ENCODE measurements at places on chromosomes 3 and 15.
A peak's percentile ranks its signal among the peaks of the same experiment; 100 is the strongest.

- DNase-seq: peak; percentile 16
These were observed 31.6 kb upstream of the SLC35G2 start for GRCh38 chr3:136787349-136787748.

GRCh38 chr15:94600505-94600904, 369.1 kb downstream of the MCTP2 start:
- DNase-seq: no peak

DNA sequence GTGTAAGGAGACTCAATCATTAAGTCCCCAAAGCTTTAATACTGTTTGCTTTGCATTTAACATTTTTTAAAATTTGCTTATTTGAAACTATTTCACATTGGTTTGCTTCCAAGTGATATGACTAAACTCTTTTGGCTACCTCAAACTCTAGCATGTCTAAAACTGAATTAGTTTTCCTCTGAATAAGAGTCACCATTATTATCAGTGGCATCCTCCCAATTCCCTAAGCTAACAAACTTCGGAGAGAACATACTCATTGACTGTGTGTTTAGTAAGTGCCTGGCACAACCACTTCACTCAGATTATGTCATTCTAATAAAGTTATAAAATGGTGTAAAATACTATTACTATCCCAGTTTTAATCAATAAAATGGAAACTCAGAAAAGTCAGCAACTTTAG, 21.9 kb downstream of the ATOSA start:
- peak; percentile 70 for DNase-seq

DNA sequence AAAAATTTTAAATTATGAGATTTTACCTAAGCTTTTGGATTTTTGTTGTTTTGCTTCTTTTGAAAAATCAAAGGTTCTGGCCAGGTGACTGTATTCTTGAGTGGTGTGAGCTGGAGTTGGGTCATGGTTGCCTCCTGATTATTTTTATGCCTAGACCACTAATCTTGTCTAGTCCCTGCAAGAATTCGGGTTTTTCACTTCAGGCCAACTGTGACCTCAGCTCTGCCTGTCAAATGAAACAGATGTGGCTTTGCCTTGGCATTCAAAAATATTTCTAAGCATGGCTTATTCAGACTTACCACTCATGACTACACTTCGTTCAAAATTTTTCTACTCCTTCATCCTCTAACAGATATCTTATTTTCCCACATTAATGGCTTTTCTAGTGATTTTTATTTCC, 25.4 kb upstream of the CDV3 start:
- no peak for DNase-seq

GRCh38 chr15:78212546-78213424, 21.6 kb downstream of the ACSBG1 start:
- peak; percentile 65 for DNase-seq

GRCh38 chr15:80694611-80695098, 455 bp upstream of the ABHD17C start:
- DNase-seq: peak; percentile 12

- DNase-seq: no peak
These were observed 272.1 kb downstream of the UNC13C start for GRCh38 chr15:54250326-54250725.

- peak; percentile 24 for DNase-seq
These were observed 35.2 kb downstream of the TSC22D2 start for GRCh38 chr3:150443331-150443741.

DNA sequence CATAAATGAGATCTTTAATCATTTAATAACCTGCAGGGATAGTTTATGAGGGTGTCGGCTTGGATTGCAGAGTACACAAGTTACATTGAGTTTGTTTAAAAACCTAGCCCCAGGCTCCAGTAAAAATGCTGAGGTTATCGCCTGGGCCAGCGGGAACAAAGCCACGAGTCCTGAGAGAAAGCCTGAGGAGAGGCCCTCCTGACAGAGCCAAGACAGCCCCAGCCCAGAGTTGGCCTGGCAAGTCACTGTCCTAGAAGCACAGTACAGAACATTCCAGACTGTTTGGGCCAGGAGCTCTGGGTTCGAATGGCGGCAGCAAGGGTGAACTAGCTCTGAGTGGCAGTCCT, 32.4 kb downstream of the SEC61A1 start:
- no peak for DNase-seq

DNA sequence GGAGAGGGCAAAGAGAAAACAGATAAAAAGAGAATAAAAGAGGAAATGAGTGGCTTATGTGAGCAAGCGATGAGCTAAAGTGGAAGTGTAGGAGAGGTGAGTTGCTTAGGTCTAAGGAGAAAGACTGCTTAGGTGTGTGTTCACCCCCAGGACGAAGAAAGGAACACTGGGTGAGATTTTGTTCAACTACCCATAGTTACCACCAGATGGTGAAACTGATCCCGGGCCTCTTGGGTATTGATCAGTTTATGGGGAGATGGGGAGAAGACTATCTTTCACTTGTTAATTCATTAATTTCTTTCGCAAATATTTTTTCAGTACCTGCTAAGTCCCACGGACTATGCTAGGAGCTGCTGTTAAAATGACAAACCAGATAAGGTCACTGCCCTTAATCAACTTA, 33.9 kb downstream of the GAP43 start:
- no peak for DNase-seq

GRCh38 chr15:66126456-66126855, 127.1 kb downstream of the MEGF11 start:
- no peak for DNase-seq

DNA sequence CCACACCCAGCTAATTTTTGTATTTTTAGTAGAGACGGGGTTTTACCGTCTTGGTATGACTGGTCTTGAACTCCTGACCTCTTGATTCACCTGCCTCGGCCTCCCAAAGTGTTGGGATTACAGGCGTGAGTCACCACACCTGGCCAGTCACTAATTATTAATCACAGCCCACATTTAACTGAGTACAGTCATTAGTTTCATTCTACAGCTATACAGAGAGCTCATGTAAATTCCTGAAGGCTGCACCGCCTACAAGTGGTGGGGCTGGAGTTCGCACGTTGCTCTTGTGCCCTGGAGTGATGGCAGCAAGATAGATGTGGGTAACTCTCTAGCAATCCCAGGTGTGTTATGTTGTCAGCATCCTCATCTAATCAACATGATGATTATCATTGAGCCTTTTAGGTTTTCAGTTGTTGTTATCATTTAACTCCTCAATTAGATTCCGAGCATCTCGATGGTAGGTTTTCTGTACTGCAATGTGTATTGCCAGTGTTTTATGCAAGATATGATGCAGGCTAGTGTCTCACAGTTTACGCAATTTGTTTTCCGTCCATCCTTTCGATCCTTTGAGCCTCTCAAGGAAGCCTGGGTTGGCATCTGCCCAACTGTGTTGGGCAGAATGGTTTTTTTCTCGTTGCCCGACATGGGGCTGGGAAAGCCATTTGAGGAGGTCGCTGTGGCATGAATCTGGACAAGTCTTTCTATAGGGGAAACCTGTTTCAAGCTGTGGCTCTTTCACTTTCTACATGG, 216.3 kb downstream of the LPP start:
- DNase-seq: no peak

DNA sequence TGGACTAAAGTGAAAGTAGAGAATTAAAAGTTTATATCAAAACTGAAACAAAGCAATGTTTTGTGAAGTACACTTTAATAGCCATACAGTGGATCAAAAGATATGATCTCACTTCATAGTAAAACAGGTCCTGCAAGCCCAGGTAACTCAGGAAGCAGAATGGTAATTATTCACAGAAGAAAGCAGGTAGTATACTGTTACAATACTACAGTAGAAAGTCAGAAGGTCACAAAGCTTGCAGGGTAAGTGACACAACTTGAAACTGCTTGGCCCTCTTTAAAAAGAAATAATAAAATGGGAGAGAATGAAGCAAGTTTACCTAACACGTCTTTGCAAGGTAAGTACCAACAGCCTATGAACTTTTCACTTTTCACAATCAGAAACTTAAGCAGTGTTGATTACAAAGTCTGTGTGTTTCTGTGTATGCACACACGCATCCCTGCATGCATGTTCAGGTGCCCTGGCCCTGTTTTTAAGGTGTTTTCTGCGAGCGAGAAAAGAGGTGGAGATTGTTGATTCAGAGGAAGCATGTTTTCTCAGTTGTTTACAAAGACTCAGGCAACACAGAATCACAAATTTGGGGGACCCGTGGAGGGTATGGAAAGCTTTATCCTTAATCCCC, at the start of gene NAALADL2:
Gene NAALADL2 (plus strand): TSS at position 221 of the 622 bp plus-strand sequence.
- no peak for DNase-seq

- DNase-seq: peak; percentile 79
These were observed 276.6 kb downstream of the UACA start for GRCh38 chr15:70486451-70487386.

DNA sequence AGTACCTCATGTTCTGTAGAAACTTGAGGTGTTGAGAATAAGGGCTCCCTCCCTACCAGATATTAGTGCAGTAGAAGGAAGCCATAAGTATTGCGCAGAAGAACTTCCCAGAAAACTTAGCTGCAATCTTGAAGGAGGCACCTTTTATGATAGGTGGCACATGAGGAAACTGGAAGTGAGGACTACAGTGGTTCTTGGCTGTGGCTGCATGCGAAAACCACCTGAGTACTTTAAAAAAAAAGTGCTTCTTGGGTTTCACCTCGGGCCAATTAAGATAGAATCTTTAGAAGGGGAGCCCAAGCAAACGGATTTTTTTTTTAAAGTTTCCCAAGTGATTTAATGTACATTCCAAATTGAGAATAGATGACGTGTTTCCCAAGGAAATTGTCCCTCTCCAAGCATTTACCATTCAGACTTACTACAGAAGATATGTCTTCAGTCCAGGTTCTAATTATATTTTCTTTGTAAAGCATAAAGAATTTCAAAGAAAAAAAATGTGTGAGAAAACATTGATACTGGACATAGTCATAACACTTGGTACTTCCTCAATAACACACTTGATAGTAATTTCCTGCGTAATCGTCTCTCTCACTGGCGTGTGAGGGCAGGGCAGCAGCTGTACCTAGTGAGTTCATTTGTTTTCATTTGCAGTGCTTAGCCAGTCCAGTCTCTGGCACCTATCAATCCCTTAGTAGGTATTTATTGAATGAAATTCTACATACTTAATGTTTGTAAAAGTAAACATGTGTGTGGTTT, 12.3 kb upstream of the NR1I2 start:
- DNase-seq: peak; percentile 98

GRCh38 chr15:91625506-91625905, 228.0 kb upstream of the SLCO3A1 start:
- no peak for DNase-seq

- peak; percentile 41 for DNase-seq
These were observed 1.7 kb downstream of the RORA start for GRCh38 chr15:61227269-61227949.

DNA sequence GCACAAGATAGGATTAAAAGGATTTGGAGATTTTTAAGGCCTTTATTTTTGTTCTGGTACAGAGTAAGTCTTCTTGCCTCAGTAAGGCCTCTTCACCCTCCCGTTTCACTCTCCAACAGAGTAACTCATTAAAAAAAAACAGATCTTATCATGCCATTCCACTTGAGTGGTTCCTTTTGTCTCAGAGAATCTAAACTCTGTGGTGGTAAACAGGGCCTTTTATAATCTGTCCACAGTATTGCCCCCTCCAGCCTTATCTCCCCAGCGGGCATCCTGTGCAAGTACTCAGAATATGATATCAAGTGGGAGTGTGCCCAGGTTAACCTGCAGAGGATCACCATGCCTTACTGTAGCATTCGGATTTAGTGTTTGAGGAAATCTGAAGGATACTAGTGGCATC, 20.3 kb upstream of the ATOSA start:
- DNase-seq: no peak

- DNase-seq: peak; percentile 28
These were observed 134.3 kb upstream of the ABHD17C start for GRCh38 chr15:80560601-80561400.

- DNase-seq: no peak
These were observed 45.0 kb downstream of the SENP2 start for GRCh38 chr3:185631108-185631507.

DNA sequence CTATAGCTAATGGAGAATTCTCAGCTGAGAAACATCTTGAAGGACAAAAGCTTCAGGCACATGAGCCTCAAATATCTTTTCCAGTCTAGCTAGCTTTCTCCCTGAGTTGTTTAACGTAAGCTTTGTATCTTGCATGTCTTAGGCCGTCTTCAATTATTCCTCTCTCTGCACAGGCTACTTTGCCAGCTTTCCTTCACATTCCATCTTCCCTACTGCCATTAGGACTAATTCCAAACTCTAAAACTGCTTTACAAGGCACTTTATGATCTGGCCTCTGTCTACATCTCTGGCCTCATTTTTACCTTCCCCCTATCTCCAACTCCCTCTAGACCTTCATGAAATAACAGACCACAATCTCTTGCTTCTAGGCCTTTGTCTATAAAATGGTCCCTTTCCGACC, 171.4 kb downstream of the GREM1 start:
- DNase-seq: no peak

GRCh38 chr3:66394019-66394752, 106.6 kb downstream of the LRIG1 start:
- no peak for DNase-seq

- DNase-seq: no peak
These were observed 117.6 kb downstream of the SATB1 start for GRCh38 chr3:18307529-18307928.

DNA sequence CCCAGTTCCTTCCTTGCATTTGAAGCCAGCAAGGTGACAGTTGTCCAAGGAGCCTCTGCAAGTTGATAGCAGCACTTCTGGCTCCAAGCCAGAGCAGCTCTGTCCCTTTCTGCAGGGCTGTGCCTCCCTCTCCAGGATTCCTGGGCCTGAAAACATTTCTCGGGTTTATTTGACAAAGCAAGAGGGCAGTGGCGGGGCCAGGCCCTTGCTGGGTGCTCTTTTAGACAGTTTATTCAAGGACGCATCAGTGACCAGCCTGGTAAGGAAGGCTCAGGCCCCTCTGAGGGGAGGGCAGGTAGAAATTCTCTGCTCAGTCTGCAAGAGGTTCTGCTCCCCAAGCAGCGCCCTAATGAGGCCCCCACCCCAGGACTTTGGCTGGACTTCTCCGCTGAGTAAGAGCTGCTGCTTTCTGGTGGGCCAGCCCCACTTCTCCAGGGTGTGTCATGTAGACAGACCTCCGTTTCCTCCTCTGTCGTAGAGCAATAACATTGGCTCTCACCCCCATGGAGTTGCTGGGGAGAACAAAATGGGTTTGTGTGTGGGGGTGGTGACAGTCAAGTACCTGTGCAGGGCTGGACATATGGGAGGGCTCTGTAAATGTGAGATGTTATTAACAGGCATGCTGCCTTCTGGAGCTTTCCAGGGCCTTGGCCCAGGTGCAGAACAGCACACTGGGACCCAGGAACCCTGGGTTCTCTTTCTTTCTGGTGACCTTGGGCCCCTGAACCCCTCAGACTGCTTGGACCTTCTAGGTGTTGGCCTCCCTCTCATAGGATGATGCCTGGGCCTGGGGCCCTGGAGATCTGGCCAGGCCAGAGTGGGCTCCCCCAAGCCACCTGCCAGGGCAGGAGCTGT, 146.2 kb upstream of the TLE3 start:
- no peak for DNase-seq

- no peak for DNase-seq
These were observed 307.6 kb downstream of the ZBTB20 start for GRCh38 chr3:114839476-114839875.

DNA sequence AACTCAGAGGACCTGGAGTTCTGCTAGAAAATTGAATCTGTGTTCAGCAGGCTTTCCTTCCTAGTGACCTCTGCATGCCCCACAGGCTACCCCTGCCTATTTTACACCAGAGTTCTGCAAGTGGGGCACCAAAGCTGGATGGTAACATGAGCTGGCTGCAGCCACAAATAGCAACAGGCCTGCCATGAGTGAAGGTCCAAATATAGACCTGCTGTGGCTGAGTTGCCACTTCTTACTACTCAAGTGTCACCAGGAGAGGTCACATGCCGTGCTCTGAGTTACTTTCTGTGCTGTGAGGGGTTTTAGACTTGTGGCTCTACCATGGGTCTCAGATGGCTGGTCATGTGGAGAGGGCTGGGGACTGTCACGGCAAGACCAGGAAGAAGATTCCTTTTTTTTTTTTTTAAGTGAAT, at the start of gene FSD2:
Gene FSD2 (minus strand): TSS at position 76 of the 413 bp plus-strand sequence. CDS start 18,679 bp downstream, outside the sequence.
- no peak for DNase-seq

Measured in brain microvascular endothelial cell (primary cell).